Smooth muscle cell of the umbilical artery (primary cell): ENCODE measurements at places on chromosomes 5 and 9. TPM values are rescaled to one million over a fixed set of nuclear protein-coding genes. Genes with fewer than 3 reads are reported as not detected.

The TNFAIP8 gene
- total RNA-seq: 25.3 and 70.7 TPM in 2 replicates

The ADGRV1 gene
- total RNA-seq: 0.14 and 0.89 TPM in 2 replicates

The F12 gene
- total RNA-seq: 0.51 and 0.89 TPM in 2 replicates

The ITGA1 gene
- 107 and 365 TPM in 2 replicates for total RNA-seq

The TICAM2 gene
- 5.0 and 5.6 TPM in 2 replicates for total RNA-seq
